ENCODE measurements at places on chromosomes 7 and 10.

- DNase-seq = no peak
Observed at GRCh38 chr10:59560161-59560560, 149.5 kb downstream of the SLC16A9 start.

- peak; percentile 69 for DNase-seq
Observed at GRCh38 chr10:110225756-110226542, 18.5 kb downstream of the MXI1 start.

DNA sequence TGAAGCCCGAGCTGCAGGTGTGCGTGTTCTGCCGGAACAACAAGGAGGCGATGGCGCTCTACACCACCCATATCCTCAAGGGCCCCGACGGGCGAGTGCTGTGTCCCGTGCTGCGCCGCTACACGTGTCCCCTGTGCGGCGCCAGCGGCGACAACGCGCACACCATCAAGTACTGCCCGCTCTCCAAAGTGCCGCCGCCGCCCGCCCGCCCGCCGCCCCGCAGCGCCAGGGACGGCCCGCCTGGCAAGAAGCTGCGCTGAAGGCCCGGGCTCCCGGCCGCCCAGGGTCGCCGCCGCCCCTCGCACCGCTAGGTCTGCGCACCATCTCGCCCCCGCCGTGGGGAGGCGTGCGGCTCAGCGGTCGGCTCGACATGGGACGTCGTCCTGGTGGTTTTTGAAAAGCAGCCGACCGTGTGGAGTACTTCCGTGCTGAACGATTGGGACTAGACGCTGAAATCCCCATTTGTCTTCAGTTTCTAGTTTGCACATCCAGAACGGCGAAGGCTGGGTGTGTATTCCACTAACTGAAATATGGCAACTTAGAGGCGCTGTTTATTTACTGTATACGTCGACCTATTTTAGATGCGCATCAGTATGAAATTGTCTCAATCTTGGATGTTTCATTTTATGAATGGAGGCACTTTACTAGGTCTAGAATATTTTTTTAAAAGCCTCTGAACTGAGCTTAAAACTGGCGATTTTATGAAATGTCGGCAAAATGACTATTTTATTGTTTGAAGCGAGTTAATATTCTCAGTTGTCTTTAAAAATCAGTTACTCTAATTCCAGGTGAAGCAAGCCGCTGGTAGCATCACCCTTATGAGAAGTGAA is 1.1 kb downstream of the NANOS1 start:
- peak; percentile 27 for DNase-seq

- no peak for DNase-seq
Observed at GRCh38 chr7:10908600-10908999, 65.1 kb upstream of the PHF14 start.

DNA sequence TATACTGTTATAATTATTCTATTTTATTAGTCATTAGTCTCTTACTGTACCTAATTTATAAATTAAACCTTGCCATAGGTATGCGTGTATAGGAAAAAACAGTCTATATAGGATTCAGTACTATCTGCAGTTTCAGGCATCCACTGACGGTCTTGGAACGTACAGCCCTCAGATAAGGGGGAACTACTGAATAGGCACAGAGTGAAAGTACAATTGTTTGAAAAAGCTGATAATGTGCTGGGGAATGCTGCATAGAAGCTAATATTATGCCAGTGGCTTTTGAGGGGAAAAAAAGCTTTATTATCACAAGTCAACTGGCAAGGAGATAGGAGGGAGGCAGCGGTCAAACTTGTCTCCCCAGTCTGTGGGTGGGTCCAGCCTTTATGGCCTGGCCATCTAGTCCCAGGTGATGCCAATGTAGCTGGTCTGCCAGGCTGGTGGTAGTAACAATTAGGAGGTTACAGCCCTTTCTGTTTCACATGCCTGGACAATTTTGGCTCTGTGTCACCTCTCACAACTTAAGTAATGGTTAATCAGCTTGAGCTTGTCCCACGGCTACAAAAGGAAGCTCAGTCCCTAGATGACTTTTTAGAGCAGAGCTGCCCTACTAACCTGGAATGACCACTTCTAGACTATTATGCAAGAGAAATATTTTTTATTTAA is 8.3 kb upstream of the FMC1 start:
- DNase-seq = no peak

DNA sequence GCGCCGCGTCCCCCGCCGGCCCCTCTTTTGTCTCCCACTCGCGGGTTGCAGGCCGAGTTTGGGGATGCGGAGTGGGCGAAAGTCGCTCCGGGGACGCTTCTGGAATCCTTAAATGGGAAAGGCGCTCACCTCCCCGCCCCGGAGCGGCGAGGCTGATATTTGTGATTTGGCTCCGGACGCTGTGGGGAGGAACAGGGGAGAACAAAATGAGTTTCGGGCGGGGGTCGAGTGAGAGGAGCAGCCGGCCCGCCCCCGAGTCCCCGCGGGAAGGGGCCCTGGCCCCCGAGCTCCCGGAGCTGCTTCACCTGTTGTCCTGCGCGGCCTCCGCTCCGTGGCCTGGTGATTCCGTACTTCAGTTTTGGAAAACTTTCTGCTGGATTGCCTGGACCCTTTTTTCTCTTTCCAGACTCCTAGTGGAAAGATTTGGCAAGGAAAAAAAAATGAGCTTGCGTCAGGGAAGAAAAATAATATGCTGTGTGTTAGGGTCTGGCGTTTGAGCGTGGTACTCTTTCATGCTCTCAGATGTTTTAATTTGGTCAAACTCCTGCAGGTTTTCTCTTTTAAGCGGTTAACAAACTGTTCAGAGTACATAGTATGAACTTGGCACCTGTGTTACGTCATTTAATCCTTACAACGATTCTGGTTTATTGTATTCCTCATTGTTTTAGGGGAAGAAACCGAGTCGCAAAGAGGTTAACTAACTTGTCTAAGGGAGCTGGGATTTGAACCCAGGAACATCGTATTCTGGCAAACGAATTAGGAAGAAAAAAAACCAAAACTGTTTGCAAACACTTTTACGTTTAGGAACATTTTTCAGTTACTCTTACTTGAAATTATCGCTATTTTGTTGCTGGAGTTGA is 924 bp downstream of the BMPR1A start:
- no peak for DNase-seq

DNA sequence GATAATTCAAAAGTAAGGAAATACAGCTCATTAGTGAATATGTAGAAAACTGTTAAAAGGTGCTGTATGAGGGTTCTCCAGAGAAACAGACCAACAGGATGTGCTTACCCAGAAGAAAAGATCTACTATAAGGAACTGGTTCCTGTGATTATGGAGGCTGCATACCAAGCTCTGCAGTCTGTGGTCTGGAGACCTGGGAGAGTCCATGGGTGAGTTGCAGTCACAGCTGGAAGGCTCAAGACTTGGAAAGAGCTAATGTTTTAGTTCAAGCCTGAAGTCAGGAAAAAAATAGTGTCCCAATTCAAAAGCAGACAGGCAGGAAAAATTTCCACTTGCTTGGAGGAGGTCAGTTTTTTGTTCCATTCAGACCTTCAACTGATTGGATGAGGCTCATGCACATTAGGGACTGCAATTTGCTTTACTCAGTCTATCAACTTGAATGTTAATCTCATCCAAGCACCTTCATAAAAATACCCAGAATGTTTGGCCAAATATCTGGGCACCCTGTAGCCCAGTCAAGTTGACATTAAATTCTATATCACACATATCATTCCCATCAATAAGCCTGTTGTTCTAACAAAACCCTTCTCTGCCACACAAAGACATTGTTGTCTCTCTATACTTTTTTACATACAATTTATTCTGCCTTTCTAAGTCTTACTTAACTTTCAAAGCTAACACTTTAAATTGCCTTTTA is 197.9 kb upstream of the KLF6 start:
- no peak for DNase-seq

DNA sequence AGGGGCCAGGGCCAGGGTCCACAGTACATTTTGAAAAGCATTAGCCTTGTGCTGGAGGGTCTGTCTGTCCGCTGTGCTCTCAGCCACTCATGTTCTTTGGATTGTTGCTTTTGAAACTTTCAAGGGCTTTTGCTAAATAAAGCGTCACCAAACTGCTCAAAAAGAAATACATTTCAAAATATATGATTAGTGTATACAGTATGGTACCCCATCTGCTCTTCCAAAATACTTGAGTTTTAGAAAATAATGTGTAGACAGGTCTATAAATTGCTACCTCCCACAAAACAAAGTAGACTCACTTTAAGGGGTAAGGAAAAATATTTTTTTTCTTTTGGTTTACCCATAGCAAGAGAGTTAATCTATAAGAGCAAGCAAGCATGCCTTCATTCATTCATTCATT is 194.3 kb upstream of the AOAH start:
- no peak for DNase-seq

DNA sequence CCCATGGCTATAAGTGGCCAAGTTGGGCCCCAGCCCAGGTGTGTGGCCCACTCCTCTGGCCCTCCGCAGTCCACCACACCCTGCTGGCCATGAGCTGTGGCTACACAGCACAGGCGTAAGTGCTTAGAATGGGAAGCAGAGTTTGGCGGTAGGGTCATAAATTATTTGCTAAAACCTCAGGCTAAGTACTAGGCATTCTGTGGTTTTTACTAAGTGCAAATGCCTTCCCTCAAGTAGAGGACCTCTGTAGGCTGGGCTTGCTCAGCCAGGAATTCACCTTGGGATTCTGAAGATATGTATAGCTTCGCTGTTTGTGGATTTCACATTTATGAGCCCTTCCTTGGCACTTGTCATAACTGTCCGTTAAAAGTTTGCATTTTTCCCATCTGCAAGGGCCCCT is 44.8 kb upstream of the LOXL4 start:
- DNase-seq = no peak

DNA sequence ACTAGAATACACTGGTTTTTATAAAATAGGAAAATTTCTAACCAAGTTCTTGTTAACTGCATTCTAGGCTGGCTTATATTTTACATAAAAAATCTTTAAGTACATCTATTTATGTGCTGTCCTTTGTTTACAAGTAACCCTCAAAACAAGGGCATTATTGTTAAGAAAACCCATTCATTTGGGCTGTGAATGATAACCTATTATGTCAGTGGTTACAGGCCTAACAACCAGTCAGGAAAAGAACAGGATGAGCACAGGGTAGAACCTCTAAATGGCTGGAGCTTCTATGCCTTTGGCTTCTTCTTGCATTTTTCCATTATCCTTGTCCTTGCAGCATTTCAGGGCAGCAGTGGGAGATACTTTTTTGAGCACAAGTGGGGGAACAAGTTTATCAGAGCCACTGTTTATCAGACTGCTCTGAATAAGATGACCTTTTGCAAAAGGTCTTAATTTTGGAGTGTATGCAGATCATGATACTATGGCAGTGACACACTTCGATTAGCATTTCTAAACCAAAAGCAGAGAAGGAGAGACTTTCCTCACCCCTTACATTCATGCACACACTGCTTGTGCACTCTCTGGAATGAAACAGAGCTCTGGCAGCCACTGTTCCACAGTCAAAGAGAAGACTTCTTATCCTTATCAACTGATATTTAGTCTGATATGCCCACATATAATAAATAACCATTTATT is 10.9 kb downstream of the GPR37 start:
- DNase-seq = no peak

DNA sequence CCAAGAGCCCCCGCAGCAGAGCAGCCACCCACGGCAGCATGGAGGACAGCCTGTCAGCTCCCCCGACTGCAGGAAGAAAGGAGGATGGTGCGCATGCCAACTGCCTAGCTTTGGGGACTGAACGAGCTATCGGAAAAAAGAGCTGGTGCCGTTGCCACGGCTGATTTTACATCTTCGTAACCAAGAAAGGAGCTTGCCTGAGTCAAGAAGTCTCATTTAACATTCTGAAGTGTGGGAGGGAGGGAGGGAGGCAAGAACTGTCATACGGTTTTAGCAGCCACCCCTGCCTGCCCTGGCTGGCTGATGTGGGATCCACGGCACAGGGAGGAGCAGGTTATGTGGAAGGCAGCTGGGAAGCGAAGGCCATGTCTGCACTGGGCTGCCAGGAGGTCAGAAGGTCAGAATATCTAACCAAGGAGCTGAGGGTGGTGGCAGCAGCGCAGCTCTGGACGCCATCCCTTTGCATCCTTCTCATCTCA is 74.7 kb upstream of the CAMK2B start:
- no peak for DNase-seq

GRCh38 chr7:112484671-112485167 is 3.9 kb downstream of the LSMEM1 start:
- no peak for DNase-seq
